Activated CD8-positive, alpha-beta memory T cell treated with anti-CD3 and anti-CD28 coated beads for 36 hours (primary cell): ENCODE measurements at places on chromosomes 4 and X. TPM values are rescaled to one million over a fixed set of nuclear protein-coding genes. Genes with fewer than 3 reads are reported as not detected.

The WNK3 gene
- total RNA-seq, result 0.36 TPM

The SNCA gene
- not detected for total RNA-seq

The TMEM35A gene
- not detected for total RNA-seq

The SRPX2 gene
- not detected for total RNA-seq

The ITIH6 gene
- not detected for total RNA-seq

The CLTRN gene
- total RNA-seq, result 0.67 TPM

The CENPVL1 gene
- total RNA-seq, result not detected

The CT45A10 gene
- not detected for total RNA-seq

The CLDN2 gene
- total RNA-seq, result not detected

The TMEM31 gene
- 0.25 TPM for total RNA-seq

The BTC gene
- total RNA-seq, result not detected

The LRP2BP gene
- 0.27 TPM for total RNA-seq

The ADGRA3 gene
- 3.4 TPM for total RNA-seq

The KIAA1210 gene
- total RNA-seq, result not detected

The TBC1D25 gene
- total RNA-seq, result 12.3 TPM

The NPFFR2 gene
- not detected for total RNA-seq

The GPR82 gene
- 0.40 TPM for total RNA-seq

The NLRP2B gene
- total RNA-seq, result not detected

The GAGE12F gene
- not detected for total RNA-seq

The SPON2 gene
- 4.2 TPM for total RNA-seq

The SUPT20HL2 gene
- not detected for total RNA-seq

The FBXW7 gene
- total RNA-seq, result 36.1 TPM

The NEXMIF gene
- 0.08 TPM for total RNA-seq

The GAB3 gene
- 5.6 TPM for total RNA-seq

The KIF4A gene
- total RNA-seq, result 18.7 TPM

The TCEAL3 gene
- 4.0 TPM for total RNA-seq

The BST1 gene
- 0.38 TPM for total RNA-seq

The NXF2 gene
- total RNA-seq, result not detected

The MPP1 gene
- total RNA-seq, result 15.5 TPM

The BMPR1B gene
- not detected for total RNA-seq

The IL13RA1 gene
- not detected for total RNA-seq

The CPLX1 gene
- 0.15 TPM for total RNA-seq

The SH3D19 gene
- total RNA-seq, result not detected

The MAGEC3 gene
- total RNA-seq, result not detected

The MAGEA3 gene
- not detected for total RNA-seq

The HELT gene
- total RNA-seq, result not detected
